ENCODE measurements at places on chromosomes 1 and 21.

GRCh38 chr1:115506924-115507589 is 134.7 kb upstream of the VANGL1 start:
- no peak for DNase-seq

DNA sequence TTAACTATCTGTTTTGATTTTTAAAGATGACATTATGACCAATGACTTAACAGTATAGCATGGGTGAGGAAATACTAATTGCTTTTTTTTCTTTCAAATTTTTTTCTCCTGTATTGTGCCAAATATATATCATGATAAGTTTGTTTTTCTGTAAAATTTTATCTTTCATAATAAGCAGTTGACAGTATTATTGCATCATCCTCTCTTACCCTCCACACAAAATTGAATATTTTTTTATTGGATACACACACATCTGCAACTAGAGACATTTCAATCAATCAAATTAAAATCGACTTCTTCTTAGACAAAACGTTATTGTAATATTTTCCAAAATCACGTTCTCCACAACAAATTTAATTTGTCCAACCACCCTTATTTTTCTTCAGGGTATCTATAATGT is 330.4 kb upstream of the BRINP3 start:
- no peak for DNase-seq

GRCh38 chr1:58982259-58982998 is 198.6 kb upstream of the JUN start:
- DNase-seq = no peak

DNA sequence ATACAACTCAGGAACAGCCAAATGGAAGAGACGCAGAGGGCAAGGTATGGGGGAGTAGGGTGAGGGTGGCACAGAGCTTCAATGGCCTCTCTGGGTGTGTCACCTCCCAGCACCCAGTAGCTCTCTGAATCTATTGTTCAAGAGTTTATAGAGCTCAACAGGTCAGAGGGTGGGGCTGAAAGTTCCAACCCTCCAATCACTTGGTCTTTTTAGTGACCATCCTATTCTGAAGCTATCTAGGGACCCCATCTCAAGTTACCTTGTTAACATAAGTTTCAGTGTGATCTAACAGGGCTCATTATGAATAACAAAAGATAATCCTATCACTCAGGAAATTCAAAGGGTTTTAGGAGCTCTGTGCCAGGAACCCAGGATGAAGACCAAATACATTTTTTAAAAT is 31.2 kb upstream of the ZNF697 start:
- no peak for DNase-seq

DNA sequence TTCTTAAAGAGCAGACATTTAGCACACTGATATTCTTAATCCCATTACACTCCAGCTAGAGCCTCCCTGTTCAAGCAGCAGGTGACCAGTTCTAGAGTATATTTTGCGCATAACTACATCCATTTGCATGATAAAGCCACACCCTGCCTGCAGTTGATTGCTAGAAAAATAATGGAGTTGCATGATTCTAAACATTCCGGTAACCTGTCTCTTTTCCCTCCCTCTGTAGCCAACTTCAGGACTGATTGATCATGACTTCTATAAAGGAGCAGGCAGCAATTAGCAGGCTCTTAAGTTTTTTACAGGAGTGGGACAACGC is 14.9 kb downstream of the ARMH1 start:
- no peak for DNase-seq

DNA sequence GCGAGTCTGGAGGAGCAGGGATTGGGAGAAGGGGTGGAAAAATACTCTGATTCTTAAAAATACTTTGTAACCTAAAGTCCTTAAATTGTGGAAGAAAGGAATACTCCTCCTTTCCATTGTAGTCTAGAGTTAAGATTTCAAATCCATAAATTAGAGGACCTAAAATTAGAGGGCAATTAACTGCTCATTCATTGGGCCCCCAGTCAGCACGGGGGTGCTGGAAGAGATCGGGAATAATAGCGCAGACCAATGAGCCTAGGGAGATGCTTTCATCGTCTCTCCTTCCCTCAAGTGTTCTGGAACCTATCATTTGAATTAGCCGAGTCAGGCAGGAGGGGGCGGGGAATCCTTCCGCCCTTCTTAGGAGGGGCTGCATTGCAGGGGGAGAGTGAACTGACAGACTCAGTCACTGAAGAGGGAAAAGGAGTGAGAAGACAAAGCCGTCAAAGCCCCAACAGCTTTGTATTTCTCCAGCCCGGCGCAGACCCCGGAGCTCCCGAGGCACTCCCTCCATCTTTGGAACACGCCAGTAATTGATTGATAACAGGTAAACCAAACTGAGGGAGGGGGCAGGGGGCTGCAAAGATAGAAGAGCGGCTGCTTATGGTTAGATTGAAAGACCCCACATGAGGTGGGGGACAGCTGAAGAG is at the start of gene MLLT11:
MLLT11 (plus strand) TSS at position 391 of the 650 bp plus-strand sequence. CDS start 6,828 bp downstream, outside the sequence.
- no peak for DNase-seq

DNA sequence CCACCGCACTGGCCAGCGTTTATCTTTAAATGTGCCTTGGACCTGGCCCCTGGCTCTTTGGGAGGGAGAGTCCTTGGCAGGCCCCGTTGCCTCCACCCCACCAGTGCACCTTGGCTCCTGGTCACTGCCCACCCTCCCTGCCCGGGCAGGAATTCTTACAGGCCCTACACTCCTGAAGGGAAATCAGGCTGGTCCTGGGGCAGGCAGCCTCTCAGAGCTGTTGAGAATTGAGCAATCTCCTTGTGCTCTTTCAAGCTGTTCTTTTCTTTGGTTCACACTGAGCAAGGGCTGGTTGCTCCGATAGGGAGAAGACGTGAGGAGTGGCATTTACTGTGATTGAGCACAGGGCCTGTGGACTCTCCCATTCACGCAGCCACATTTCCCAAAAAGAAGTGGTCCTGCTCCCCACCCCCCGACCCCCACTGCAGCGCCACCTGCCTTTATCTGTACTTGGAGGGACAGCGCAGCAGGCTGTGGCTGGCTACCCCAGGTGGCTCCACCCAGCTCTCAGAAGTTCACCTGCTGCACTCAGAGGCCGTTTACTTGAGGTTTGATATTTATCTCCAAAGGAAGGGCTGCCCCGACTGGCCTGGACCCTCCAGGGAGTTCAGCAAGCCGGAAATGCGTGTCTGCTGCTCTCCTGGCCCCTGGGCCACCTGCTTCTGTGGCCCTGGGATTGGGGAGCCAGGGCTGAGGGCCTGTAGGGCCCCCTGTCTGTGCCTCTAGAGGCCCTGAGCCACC is 47.8 kb downstream of the SKI start:
- no peak for DNase-seq
